Activated CD8-positive, alpha-beta memory T cell treated with anti-CD3 and anti-CD28 coated beads, Interleukin-2, amount 50 U/mL, for 4 hours (primary cell): ENCODE measurements at places on chromosomes 3 and 15.

DNA sequence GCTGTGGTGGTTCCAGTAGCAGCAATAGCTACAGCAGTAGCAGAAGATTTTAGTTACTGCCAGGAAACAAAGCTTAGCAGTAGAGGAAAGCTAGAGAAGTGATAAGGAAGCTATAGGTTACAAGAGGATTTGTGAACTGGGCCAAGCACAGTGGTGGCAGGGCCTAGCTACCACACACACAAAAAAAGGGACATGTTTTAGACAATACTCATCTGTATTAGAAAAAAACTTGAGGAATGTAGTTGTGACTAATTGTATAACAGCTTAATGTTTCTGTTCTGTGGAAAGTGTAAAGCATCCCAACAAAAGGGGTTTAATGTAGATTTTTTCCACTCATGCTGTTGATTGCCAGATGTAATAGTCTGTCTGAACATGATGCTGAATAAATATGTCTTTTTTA, 29.9 kb upstream of the PFN2 start:
- no peak for DNase-seq

- DNase-seq, result no peak
Measured at GRCh38 chr3:150843241-150843640, 62.0 kb downstream of the MINDY4B start.

DNA sequence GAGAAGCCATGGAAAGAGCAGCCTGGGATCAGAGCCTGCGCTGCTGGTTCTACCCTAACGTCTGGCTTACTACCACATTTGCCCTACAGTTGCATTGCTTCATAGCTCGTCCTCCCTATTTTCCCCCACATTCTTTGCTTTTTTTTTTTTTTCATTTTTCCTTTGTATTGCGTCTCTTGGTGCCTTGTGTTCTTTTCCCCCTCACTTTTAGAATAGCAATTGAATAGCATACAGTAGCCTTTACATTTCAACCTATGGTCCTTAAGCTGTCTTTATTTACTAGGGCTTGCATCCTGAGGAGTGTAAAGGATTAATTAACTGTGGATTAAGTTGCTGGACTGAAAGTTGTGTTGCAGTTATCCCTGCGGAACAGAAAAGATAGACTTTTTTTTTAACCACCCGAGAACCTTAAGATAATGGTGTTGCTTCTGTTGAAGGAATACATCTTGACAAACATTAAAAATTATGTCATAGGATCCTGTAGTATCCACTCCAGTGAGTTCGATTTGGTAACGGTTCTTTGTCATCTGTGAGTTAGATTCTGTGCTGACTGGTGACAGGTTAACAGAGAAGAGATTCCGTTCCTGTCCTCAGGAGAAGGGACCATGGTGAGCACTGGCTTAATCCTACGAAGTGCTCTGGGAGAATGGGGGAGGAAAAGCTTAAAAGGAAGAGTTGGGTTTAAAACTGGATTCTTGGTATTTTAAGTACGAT, 417.4 kb upstream of the NAALADL2 start:
- DNase-seq, result no peak

GRCh38 chr15:78618064-78618463, 2.7 kb downstream of the CHRNA3 start:
- DNase-seq, result no peak

DNA sequence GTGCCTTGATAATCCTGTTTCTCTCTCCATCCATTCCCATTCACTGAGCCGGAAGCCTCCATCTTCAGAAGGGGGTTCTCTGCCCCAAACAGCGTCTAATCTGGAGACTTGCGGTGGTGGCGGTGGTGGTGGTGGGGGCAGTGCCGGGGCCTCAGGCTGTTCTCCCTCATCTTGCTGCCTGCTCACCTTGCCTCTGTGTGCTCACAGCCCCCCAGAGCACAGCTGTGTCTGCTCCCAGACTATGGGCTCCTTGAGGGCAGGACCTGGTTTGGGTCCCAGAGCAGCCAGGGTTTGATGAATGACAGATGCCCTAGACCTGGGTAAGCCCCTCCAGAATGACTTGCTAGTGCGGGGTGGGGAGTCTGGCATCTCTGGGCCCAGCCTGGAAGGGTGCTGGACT, 430 bp upstream of the PSTPIP1 start:
- DNase-seq, result no peak

DNA sequence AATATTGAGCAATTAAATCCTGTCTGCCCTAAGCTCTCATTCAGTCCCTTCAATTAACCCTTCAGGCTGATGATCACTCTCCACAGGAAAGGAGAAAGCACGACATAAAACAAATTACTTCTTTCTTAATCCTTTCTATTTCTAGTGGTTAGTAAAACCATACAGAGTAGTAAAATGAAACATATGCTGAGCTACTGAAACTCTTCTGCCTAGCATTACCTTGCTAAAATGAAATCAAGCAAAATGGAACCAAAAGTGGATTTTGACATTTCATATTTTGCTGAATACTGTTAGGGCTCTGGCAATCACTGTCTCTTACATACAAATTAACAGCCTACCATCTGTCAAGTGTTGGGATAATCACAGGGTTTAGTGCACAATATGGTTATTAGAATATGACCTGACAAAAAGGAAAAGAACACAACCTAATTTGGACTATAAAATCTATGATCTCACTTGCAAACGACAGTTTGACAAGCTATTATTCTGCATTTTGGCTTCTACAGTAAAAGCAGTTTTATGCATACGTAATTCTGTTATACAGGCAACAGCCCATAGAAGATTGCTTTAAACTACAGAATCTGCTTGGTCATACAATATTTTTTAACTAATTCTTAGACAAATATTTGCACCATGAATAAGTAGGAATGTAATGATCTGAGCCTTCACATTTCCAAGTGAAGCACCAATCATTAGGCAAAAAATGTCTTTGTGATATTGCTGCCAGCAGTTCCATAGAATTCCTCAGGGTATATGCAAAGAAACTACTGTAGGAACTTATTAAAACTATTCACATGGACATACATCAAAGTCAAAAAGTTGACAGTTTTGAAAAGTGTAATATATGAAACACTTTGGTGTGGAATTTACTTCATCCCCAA, 105.0 kb downstream of the FHIT start:
- no peak for DNase-seq

GRCh38 chr3:127738192-127738840, 65.6 kb downstream of the ABTB1 start:
- no peak for DNase-seq

DNA sequence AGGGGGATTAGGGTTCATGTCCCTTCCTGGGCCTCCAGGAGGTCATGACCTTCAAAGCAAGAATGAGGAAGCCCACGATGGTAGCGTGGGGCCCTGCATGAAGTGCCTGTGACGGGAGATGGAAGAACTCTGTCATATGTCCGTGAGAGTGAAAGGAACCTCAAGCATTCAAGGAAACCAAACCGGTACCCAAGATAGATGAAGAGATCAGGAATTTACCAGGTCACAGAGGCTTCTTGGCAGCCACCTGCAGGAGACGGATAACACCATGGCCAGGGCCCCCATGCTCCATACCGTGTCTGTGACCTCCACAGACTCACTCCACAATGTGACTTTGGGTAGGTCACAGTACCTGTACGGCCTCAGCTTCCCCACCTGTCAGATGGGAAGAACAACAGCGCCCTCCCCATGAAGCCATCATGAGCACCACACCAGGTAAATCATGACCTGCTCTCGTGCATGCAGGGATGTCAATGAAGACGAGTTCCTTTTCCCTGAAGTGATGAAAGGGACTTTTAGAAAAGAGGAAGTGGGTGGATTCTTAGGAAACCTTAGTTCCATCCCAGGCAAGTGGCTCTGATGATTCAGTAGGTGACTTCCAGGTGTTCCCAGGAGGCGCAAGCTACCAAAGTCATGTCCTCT, 23.3 kb upstream of the CYP11A1 start:
- no peak for DNase-seq

GRCh38 chr3:181006541-181006940, 17.0 kb upstream of the DNAJC19 start:
- DNase-seq, result no peak

DNA sequence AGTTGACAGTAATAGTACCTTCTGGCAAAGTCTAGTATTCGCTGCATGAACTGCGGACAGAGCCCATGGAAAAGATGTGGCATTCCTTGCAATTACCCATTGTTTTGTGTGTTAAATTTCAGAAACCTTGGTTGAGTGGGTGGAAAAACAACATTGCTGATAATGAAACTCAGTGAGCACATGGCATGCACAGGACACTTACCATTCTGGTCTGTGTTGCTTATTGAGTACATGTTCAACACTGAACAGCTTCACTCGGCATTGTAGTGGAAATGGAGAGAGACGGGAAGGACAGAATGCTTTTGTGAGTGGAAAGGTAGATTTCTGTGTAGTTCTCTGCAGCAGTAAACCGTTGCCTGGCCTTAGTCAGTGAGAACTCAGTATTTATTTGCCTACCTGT, 165.3 kb downstream of the FNDC3B start:
- no peak for DNase-seq

GRCh38 chr15:62187425-62187824, 22.3 kb upstream of the C2CD4B start:
- DNase-seq, result no peak

- no peak for DNase-seq
Measured at GRCh38 chr15:80289528-80290495, 37.8 kb upstream of the CTXND1 start.

GRCh38 chr3:57206423-57206822, 6.6 kb upstream of the HESX1 start:
- no peak for DNase-seq

DNA sequence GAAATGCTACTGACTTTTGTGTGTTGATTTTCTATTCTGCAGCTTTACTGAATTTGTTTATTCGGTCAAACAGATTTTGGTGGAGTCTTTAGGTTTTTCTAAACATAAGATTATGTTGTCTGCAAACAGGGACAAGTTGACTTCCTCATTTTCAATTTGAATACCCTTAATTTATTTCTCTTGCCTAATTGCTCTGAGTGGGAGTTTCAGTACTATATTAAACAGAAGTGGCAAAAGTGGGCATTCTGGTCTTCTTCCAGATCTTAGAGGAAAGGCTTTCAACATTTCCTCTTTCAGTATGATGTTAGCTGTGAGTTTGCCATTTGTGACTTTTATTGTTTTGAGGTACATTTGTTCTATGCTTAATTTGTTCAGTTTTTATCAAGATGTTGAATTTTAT, 268.5 kb downstream of the WNT5A start:
- no peak for DNase-seq

DNA sequence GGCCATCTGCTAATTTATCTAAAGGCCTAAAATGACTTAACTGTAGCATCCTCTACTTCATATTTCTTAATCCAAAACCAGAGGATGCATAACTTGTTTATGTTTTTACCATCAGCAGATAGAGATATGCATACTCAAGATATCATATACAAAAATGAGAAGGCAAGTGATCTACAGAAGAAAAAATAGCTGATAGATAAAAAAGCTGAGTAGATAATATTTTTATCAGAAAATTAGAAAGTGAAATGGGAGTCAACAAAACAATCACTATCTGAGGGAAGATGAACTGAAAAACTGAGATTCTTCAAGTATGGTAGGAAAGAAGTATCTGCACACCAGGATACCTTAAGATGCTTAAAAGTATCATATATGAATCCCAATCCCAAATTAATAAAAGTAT, 25.4 kb downstream of the DYNC1LI1 start:
- DNase-seq, result no peak

- no peak for DNase-seq
Measured at GRCh38 chr3:120798346-120798745, 55.8 kb downstream of the GTF2E1 start.

DNA sequence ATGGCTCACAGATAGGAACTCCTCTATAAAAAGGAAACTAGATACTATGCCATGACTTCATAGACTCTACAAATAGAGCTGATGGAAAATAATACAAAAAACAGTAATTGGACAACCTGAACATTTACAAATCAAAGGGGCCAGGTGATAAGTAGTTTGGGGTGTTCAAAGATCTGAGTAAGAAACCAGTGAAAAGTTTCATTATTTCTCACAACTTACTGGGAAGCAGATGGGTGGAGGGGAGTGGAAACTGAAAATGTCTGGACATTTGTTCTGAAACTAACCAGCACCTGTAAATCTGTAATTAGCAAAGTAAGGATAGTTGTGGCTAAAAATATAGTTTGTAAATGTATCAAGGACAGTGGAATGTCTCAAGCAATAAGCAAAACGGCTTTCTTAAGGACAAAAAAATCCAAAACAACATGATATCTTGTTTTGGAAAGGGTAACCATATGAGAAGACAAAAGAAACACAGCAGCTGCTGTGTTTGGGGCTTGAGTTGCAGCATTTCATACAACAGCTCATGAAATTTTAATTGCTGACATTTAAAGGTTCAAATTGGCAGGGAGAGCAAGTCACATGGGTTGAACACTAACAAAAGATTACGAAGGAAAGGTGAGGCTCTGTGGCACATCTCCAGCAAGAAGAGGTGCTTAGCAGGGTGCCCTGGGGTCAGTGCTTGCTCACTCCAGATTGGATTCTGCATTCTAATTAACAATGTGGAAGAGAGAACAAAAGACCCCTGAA, 26.8 kb upstream of the THBS1 start:
- DNase-seq, result no peak

DNA sequence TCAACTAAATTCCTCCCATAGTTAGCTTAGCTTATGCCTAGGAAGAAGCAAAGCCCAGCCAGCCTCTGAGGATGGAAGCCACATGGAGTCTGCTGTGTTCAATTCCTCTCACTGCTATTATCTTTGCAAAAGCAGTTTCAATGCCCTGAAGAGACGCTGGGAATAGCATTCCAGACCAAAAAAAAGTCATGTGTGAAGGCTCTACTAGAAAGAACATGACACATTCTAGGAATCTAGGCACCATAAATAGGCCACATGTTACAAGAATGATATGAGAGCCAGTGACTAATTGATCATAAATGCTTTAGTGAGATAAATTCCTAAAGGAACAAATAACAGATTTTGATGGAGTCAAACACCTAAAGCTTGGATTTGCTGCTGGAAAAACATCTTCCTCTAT, 800.8 kb downstream of the TUSC7 start:
- no peak for DNase-seq

DNA sequence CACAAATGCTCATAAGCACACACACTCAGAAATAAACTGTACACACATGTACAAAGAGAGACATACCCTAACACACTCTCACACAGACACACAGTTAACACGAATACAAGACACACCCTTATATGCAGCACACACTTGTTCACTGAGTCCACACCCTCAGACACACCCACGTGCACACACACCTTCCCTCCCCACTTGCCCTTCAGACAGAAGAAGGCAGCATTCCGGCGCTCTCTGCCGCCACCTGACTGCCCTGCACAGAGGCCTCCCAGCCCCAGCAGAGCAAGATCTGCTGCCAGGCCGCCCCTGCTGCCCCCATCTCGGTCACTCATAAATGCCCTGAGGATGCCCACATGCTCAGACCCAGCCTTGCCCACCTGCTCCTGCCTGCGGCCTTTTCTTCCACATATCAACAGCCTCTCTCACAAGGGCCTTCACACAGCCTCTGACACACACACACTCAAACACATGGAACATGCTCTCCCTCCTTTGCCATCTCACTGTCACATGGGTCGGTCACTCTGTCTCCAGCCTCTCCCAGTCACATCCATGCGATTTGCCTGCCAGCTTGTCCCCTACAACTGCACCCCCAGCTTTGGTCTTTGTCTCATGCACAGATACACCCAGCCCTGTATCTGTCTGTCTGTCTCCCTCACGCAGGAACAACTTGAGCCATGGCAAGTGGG, 71.1 kb downstream of the EPHB3 start:
- DNase-seq, result no peak
